ENCODE measurements at places on chromosomes 4 and X.

DNA sequence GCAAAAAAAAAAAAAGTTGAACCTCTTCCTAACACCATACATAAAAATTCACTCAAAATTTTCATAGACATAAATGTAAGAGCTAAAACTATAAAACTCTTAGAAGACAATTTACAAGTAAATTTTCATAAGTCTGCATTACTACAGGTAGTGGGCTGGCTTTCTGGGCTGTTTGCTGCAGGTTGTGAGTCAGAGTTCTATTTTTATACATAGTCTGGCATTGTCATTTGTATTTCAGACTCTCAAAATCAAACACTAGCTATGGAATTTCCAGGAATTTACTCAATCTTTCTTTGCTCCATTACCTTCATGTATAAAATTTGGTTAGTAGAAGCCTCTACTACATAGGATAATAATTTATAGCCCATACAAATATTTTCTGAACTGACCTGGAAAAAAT lies 227.2 kb downstream of the COX18 start:
- DNase-seq = no peak

DNA sequence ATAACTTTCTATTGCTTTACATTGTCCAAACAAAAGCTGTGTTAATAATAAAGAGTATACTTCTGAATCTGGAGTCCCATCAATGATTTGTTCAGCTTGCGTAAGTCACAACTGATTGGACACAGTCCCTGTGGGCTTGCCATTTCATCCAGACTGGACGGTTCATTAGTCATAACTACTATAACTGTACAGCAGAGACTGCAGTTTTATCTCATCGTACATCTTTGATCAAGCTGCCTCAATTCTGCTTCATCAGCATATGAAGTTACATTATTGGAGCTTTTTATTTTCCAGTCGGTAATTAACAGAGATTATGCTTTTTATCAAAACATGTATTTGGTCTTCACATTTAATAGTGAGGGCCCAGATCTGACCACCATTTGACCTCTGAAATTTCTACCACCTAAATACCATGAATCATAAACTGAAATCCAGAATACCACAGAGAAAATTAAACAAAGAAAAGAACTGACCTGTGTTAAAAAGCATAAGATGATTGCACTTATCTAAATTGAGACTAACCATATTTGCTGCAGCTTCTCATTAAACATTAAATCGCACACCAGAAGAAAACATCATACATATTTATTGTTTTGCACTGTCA lies 12.5 kb upstream of the MAB21L2 start:
- no peak for DNase-seq

GRCh38 chr4:6268650-6269615 lies 717 bp upstream of the WFS1 start:
- peak; percentile 20 for DNase-seq

GRCh38 chr4:15004739-15005301 lies 2.5 kb downstream of the CPEB2 start:
- DNase-seq = peak; percentile 35

- DNase-seq = no peak
Observed at GRCh38 chr4:14225688-14226207, 598.2 kb upstream of the BOD1L1 start.

DNA sequence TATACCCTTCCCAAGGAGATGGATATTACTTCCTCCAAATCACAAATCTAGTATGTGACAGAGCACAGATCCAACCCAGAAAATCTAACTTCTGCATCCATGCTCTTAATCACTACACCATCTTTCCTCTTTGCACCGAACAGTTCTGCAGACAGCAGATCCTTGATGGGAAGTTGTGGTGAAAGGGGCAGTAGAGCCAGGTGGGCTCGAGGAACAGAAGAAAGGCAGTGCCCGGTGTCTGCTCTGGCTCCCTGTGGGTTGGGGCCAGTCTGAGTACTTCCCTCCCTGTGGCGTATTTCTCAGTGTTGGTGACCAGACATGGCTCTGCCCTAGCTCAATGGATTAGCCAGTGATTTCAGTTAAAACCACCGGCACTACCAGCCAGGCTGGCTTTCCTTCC lies 15.3 kb downstream of the HOPX start:
- no peak for DNase-seq

DNA sequence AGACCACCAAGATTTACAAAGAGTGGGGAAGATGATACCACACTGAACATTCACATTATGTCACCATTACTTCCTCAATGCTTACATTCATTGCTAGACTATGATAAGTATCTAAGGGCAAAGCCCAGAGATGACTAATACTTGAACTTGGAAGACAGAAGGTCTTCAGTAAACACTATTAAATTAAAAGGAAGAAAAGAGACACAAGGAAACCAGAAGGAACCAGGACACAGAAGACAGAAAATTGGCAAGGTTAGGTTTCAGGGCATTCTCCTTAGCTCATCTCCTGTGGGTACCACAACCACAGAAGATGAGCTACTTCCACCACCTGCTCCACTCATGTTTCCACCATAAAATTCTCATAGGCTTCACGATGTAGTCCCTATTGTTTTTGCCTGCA lies 64.9 kb downstream of the NLGN4X start:
- no peak for DNase-seq

Data from SK-N-DZ (cell line).